ENCODE measurements at places on chromosomes 12 and 14. TPM values are rescaled to one million over a fixed set of nuclear protein-coding genes. Genes with fewer than 3 reads are reported as not detected.

ERP27 gene
- total RNA-seq, result 0.70 TPM

HHIPL1 gene
- total RNA-seq, result 2.4 TPM

DNA sequence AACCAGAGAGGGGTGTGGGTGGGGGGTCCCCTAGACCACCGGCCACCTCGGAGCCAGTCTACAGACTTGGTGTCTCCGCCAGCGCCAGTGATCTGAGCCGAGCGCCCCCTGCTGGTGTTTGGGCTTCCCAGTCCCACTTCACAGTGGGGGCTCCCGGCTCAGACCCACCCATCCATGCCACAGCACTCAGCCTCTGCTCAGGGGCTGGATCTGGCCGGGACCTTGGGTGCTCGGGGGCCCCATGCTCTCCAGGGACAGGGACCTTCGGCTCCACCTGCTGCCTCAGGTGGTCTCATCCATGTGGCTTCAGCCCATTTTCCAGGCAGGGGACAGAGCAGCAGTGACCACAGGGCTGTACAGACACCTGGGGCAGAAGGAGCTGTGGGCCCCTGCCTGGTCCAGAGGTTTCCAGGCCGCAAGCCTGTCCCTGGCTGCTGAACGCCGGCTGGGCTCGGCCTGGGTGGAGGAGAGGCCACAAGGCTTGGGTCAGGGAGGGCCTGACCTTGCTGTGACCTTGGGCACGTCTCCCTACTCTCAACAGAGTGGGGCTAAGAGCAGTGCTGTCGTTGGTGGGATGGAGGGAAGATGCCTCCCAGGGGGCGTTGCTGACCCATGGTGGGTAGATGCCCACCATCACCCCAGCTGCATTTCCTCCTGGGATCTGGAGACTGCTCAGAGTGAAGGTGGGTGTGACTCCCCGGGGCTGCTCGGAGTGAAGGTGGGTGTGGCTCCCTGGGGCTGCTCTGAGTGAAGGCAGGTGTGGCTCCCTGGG, 86.3 kb downstream of the KIF26A start:
- no peak for DNase-seq
- H3K27ac ChIP-seq, result no peak overlapping the region
- no peak overlapping the region for H3K4me3 ChIP-seq
- no peaks in the 10 kb centered on the region for H3K36me3 ChIP-seq
- no peaks in the 10 kb centered on the region for H3K27me3 ChIP-seq

DNA sequence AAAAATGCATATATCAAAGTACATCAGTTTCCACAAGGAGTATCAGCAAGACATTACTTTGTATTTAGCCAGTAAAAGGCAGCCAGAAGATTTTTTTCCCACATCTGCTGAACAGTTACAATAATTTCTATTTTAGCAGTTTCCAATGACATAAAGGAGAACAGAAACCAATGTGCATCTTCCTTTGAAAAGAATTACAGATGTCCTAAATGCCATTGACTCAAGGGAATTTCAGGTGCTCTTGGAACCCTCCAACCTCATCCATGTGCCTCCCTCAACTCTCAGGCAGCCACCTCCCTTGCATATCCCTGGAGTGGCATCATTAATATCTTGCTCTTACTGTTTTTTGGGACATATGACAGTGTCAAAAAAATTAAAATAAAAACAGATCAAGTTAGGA, 62.2 kb upstream of the ST8SIA1 start:
- no peak for DNase-seq
- H3K27ac ChIP-seq, result no peak overlapping the region
- no peaks in the 10 kb centered on the region for H3K27me3 ChIP-seq
- H3K4me1 ChIP-seq, result no peaks in the 10 kb centered on the region

DNA sequence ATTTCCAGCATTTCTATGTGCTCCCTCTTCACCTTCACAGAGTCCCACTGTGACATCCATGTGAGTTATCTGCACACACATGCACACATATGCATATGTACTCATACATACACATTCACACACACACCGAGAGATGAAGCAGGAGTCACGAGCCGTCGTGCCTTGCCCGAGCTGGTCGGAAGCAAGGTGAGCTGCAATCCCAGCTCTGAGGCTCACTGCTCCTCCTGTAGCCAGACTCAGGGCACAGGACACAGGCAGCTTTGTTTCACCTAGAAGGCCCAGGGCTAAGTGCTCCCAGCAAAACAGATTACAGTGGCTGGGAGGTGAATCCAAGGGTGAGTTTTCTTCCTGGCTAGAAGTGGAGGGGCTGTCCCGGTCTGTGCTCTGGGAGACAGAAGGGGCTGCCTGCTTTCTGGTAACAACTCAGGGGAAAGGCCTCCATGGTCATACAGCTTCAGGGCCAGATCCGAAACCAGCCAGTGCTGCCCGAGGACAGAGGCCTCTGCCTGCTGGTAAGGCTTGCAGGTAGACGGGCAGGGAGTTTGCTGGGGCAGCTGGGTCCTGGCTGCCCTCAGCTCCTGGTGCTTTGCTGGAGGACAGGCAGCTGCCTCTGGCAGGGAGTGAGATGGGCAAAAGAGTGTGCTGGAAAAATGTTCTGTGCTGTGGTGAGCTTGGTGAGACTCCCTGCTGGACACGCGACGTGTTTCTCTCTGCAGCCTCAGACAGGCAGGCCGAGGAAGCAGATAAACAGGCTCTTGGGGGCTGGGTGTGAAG, 123.7 kb downstream of the CRACR2A start:
- H3K27ac ChIP-seq, result peak overlapping the region; percentile 73
- no peak for DNase-seq
- H3K4me3 ChIP-seq, result no peak overlapping the region
- H3K36me3 ChIP-seq, result no peaks in the 10 kb centered on the region

- no peak for DNase-seq
- H3K4me3 ChIP-seq, result no peak overlapping the region
- H3K4me1 ChIP-seq, result no peaks in the 10 kb centered on the region
- no peaks in the 10 kb centered on the region for H3K27me3 ChIP-seq
- no peak overlapping the region for H3K27ac ChIP-seq
These were observed 412.7 kb upstream of the SEL1L start for GRCh38 chr14:81946375-81946774.

GRCh38 chr14:34629344-34629656, 648 bp downstream of the SNX6 start:
- no peaks in the 10 kb centered on the region for H3K4me1 ChIP-seq
- H3K27ac ChIP-seq, result peak overlapping the region; percentile 95
